ENCODE measurements at places on chromosomes 5 and 9.

GRCh38 chr5:104800440-104801048, 1238.0 kb upstream of the NUDT12 start:
- peak; percentile 2 for DNase-seq

- no peak for DNase-seq
Measured at GRCh38 chr5:55402199-55402598, 94.4 kb downstream of the MTREX start.

GRCh38 chr5:127839496-127840197, 136.5 kb downstream of the CCDC192 start:
- peak; percentile 55 for DNase-seq

DNA sequence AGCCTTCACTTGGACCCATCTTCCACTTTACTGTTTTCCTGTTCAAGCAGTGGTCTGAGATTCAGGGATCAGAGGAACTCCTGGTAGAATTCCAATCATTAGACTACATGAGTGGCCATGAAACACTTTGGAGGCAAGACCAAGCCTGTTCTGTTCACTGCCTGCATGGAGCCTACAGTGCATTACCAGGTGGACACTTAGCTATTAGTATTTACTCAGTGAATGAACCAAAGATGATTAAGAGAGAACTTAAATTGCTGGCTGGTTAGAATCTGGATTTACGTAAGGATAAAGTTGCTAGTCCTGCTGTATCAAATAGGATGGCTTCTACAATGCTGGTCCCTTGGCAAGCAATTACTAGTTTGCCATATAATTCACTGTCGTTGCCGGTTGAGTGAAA, 245.5 kb downstream of the ARRDC3 start:
- DNase-seq: no peak

DNA sequence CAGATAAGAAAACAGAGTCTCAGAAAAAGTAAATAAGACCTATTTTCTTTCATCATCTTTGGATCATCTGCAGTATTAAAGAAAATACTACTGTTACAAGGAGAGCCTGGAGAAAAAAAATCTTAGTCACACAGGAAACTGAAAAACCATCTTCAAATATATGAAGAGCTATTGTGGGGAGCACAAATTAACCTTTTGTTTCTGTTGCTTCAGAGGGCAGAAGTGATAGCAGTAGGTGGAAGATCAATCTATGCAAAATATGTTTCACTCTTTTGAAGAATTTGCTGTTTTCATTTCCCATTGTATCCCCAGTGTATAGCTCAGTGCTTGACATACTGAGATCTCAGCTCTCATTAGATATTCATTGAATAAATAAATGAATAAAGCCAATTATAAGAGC, 13.1 kb upstream of the CEMIP2 start:
- DNase-seq: no peak

GRCh38 chr9:29556746-29557145, 1983.5 kb upstream of the C9orf72 start:
- DNase-seq: no peak

DNA sequence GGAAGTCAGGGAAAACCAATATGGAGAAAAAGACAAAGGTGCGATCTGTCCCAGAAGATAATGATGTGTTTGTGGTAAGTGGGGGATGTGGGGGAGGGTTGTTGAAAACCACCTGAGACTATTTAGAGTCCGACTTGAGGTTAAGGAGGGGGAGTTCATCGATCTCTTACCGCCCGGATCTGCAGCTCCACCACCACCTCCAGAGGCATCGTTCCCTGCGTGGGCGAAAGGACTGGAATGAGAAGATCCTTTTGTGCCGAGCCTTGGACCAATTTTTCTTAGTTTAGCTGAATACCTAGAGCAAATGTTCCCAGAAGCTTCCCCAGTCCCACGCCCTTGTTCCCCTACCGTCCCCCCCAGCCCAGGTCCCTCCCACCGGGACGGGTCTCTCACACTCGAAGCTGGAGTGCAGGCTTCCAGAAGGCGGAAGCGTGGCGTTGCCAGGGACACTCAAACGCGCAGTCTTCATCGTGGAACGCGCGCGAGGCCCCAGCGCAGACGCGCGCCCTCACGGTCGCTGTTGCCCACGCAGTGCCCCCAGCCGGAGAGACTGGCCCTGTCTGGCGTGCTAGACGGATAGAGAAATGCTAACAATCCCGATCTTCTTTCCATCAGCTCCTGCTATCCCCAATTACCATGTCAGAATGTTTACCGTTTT, at the start of gene SPATA6L:
SPATA6L (minus strand) TSS at position 439 of the 658 bp plus-strand sequence; CDS start at position 209, 230 bp downstream.
- DNase-seq: no peak

DNA sequence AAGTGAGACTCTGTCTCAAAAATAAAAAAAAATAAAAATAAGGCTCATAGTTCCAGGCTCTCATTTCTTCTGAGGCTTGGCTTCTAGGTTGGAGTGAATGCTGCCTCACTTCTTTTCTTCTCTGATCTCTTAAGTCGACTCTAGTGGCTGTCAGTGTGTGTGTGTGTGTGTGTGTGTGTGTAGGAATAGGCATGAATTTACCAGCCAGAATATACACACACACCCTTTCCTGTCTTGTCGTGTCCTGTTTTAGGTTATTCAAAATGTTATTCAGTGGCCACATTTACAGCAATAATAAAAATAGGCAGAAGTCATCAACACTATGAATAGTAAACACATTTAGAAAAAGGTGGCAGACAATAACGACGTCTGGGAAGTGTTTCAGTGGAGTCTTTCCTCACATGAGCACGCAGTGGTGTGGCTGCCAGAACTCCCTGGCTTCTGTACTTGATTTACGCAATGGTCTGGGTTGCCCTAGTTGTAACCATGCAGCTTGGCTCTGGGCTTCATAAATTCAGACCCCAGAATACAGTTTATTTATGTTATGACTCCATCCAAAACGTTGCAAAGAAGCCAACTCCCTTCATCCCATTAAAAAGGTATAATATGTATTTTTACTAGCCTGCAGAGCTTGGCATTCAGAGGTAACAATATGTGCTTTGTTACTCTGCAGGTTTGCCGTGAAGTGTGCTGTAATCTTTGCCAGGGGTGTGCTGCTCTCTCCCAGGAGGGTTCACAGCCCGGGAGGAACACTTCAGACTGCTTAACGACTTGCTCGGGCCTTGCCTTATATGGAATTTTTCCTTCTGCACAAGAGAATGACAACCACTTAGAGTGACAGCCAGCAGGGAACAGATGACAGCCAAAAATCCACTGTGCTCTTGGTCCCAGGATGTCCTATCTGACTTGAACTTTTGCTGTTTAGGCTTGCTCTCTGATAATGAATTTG, 34.4 kb upstream of the PALM2AKAP2 start:
- DNase-seq: peak; percentile 59

- DNase-seq: no peak
Measured at GRCh38 chr5:85108471-85108870, 723.8 kb upstream of the EDIL3 start.

DNA sequence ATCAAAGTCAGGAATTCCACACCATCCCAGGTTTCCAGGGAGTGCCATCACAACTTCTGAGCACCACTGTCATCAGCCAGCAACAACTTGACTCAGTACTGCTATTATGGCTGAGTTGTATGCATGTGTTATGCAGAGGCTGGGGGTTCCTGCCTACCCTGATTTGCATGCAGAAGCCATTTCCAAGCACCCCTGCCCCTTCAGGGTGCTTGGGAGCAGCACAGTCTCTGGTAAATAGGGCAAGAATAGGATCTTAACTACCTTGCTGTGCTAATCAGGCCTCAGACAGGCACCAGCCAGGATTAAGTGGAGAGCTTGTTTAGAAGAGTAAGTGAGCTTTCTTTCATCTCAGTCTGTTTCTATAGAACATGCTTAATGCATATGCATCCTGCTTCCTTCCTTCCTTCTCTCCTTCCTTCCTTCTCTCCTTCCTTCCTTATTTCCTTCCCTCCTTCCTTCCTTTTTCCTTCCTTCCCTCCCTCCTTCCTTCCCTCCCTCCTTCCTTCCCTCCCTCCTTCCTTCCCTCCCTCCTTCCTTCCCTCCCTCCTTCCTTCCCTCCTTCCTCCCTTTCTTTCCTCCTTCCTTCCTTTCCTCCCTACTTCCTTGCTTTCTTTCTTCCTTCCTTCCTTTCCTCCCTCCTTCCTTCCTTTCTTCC, 175.7 kb downstream of the FRMD3 start:
- no peak for DNase-seq

GRCh38 chr9:129624947-129625346, 1.0 kb upstream of the NTMT1 start:
- peak; percentile 77 for DNase-seq

DNA sequence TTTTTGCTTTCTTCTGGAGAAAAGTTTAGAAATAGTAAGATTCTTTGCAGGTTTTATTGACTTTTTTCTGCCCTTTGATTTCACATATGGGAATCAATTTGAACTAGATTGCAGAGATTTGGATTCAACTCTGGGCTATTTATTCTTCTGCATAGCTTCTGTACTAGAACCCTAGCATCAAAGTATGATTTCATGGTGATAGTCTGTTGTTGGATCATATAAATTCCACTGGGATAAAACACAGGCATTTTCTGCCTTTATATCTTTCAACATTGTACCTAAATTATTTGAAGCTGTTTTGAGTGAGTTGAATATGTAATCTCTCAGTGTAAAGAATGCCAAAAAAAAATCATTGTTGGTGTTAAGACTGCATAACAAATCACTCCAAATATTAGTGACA, 458.4 kb upstream of the MPDZ start:
- DNase-seq: no peak

- DNase-seq: no peak
Measured at GRCh38 chr9:134633362-134634142, 8.1 kb upstream of the COL5A1 start.

- DNase-seq: peak; percentile 6
Measured at GRCh38 chr5:14041528-14042192, 97.2 kb upstream of the DNAH5 start.

- no peak for DNase-seq
Measured at GRCh38 chr9:138045541-138046490, 168.2 kb downstream of the CACNA1B start.

GRCh38 chr5:38463634-38464521, 92.6 kb downstream of the LIFR start:
- peak; percentile 87 for DNase-seq

Measured in amniotic epithelial cell (primary cell).